ENCODE measurements at places on chromosomes 4 and X.

DNA sequence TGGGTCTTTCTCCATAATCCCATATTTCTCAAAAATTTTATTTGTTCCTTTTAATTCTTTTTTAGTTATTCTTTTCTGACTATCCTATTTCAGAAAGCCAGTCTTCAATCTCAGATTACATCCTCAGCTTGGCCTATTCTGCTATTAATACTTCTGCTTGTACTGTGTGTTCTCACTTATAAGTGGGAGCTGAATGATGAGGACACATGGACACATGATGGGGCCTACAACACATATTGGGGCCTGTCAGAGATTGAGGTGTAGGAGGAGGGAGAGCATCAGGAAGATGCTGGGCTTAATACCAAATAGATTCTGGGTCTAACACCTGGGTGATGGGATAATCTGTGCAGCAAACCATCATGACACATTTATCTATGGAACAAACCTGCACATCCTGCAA lies 82.3 kb downstream of the MAGEE1 start:
- no peak for DNase-seq

DNA sequence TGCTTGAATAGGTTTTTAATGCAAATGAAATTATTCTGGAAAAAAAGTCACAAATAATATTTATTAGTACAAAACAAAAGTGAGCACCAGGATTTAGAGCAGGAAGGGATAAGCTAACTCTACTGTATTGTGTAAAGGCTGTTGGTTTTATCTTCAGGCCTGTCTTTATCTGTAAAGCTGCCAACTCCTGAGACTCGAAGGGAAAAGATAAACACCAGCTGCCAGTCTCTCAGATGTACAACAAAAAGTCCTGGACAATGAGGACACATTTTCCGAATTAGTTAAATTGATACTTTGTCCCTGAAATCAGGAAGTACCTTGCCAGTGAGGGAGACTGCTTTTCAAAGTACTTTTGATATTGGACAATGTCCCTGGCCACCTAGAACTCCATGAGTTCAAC lies 8.8 kb downstream of the DDX60 start:
- no peak for DNase-seq

GRCh38 chr4:53055274-53055673 lies 193.2 kb downstream of the RASL11B start:
- no peak for DNase-seq

DNA sequence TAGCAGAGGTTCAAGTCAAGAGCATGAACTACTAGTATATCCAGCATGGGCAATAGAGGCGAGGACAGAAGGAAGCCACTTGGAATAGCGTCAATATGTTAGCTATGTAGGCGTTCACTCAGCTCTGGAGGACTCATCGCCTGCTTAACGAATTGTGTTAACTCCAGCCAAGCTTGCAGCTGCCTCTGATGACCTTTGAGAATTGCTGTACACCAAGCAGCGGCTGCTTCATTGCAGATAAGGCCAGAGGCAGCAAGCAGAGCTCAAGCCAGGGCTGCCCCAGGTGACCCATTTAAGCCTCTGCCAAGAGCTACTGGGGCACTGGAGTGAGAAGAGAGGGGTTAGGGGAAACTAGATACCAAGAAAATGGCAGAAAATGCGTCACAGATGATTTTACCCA lies 160.2 kb upstream of the IGFBP7 start:
- no peak for DNase-seq

DNA sequence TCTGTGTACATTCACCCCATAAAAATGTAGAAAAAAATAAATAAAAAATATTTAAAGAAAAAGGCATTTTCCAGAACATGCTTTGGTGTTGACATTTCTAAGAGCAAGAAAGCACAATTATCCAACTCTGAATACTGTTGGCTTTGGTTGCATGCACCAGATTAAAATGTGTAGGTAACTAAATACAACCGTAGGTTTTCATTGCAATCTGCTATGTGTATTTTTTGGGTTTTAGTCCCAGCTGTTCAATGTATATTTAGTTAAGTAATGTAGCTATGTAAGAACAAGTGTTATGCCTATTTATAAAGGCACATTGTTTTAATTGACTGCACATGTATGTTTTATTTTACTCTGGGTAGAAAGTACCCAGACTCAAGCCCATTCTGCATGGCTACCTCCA lies 108.1 kb upstream of the PAQR3 start:
- DNase-seq: no peak

- no peak for DNase-seq
Observed at GRCh38 chr4:129474698-129475097, 378.7 kb downstream of the C4orf33 start.

- DNase-seq: no peak
Observed at GRCh38 chrX:65688403-65688871, 21.0 kb downstream of the MSN start.

DNA sequence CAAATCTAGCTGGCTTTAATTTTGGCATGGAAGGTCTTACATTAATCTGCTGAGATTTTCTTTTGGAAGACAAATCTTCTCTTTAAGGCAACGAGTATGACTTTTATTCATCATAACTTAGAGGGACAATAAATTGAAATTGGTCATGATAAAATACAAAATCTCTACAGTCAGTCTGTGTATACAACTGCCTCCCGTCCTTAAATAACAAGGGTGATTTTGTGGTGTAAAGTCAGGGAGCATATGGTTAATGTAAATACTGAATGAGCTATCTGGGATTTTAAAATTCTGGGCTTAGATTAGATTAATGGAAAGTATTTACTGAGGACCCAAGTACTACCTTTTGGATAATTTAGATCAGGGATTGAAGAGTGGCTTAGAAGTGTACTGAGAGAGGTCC lies 328.4 kb upstream of the HAND2 start:
- no peak for DNase-seq

GRCh38 chr4:67700116-67700737 lies 728 bp downstream of the UBA6 start:
- no peak for DNase-seq

DNA sequence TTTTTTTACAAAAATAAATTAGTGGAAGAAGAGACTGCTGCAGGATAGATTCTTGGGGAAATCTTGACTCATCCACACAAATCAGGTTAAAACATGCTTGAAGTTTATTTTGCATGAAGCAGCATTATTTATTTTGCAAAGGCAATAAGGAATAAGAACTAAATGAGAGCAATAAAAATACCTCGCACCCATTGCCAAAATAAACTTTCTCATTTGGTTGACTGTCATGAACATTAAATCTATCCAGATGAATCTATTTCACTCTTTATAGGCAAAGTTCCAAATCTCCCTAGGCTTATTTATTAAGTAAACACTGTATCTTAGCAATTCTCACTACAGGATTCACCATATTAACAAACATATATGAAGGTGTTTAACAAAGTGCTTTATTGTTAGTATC lies 58.9 kb downstream of the HOPX start:
- no peak for DNase-seq

DNA sequence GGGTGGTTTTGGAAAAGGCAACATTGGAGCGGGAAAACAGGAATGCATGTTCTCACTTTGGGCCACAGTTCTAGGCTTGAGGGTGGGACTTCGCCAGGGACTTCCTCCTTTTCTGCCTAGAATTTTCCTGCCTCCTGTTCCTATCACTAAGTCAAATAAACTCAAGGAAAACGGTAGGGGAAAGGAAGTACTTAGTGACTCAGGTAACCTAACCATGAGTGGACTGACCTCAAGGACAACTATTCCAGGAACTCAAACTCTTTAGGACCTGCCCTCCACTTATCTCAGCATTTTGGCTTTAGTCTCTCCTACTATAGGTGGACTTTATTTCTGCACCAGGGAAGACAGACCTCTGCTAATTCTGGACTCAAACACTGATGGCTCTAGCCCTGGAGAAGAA lies 281.7 kb downstream of the ZNF674 start:
- DNase-seq: no peak

DNA sequence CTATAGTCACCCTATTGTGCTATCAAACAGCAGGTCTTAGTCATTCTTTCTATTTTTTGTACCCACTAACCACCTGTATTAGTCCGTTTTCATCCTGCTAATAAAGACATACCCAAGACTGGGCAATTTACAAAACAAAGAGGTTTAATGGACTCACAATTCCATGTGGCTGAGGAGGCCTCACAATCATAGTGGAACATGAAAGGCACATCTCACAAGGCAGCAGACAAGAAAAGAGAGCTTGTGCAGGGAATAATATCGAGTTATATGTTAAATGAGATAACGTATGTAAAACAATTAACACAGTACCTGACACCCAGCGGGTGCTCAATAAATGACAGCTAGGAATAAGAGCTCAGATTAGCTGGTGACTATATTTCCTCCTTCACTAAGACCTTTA lies 88.1 kb upstream of the WDR44 start:
- DNase-seq: no peak

DNA sequence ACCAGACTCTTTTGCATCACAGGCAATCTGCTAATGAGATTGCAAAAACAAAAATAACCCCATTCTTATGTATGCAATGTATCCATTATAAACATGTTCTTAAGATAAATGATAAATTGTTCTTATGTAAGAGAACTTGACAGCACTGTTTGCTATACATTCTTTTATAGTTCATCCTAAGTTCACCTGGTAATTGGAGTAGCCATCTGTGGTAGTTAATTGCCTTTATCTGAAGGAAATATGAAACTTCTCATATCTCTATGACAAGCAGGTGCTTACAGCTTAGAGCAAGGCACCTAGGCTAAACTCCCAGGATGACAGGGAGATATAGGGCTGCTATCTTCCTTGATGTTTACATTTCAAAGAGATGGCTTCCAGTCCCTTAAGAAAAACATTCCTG lies 21.3 kb upstream of the CLCN5 start:
- no peak for DNase-seq

DNA sequence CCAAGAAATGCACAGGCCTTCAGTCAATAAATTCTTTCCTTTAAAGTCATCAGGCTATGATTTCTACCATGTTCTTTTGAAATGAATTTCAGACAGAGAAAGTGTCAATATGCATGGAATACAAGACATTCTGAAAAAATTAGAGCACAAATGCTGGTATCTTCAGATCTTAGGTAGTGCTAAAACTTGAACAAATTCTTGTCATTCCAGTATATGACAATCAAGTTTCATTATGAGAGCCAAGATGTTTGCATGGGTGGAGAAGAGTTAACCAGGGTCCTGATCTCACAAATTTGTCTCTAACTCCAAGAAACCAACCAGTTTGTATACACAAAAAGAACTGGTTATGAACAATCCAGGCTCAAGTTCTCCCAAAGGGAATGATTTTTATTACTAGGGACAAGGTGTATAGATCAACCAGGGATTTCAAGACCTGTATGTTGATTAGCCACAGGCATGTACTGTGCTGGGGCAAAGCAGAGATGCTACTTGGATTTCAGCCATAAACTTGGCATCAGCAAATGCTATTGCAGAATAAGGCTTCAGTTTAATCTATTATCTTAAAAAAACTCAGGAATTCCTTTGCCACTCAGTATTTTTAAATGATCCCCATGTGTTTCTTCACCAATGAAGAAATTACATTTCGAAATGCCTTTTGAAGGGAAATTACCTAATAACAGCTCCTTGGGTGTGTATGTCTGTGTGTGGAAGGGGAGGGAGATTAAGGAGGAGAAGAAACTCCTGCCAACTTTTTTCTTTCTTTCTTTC lies 69.7 kb downstream of the FANCB start:
- no peak for DNase-seq

DNA sequence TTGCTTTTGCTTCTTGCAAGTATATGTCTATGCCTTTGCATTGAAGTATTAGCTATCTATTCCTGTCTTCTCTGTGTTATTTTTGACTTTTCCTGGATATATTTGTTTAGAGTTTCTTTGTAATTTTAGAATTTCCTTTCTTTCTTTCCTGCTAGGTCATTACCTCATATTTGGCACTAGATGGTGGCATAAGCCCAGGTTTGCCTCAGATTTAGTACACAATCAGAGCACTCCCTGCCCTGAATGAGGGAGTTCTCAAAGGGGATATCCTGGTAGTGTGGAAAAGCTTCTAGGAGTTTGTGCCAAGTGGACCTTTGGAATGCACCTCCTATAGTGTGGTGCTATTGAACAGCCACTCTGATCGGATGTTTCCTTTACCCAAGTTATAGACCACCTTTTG lies 181.6 kb downstream of the UGT8 start:
- peak; percentile 68 for DNase-seq

DNA sequence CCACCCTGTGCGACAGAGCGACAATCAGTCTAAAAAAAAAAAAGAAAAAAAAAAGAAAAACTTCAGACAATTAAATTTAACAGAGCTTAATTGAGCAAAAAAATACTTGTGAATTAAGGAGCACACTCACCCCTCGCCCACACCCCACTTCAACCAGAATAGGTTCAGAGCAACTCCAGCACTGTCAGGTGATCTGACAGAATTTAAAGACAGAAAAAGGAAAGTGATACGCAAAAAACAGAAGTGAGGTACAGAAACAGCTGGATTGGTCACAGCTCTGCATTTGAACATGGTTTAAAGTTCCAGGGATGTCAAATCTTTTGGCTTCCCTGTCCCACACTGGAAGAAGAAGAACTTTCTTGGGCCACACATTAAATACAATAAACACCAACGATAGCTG lies 174.4 kb downstream of the PDGFC start:
- DNase-seq: no peak

DNA sequence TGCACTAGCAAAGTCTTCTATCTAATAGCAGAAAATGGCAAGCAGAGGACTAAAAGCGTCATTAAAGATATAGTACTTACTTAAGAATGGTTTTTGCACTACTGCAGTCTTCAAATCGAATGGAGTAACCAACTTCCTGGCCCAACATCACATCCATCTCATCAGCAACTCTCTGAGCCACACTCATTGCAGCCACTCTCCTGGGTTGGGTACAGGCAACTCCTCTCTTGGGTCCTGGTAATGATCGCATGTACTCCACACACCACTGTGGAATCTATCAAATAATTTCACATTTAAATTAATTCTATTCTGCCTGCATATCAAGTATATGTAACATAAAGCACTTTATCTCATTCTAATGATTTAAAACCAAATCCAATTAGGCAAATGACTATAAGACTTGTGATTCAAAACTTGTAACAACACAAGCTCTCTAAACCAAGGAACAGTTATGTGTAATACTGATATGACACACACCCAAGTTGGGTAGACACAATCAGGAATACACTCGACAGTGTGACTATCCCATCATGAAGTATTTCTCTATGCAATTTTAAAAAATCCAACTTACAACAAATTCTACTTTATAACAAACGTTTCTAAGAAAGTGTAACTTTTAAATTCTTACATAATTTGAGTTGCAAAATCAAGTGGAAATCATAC lies 13.6 kb downstream of the DHX15 start:
- no peak for DNase-seq

DNA sequence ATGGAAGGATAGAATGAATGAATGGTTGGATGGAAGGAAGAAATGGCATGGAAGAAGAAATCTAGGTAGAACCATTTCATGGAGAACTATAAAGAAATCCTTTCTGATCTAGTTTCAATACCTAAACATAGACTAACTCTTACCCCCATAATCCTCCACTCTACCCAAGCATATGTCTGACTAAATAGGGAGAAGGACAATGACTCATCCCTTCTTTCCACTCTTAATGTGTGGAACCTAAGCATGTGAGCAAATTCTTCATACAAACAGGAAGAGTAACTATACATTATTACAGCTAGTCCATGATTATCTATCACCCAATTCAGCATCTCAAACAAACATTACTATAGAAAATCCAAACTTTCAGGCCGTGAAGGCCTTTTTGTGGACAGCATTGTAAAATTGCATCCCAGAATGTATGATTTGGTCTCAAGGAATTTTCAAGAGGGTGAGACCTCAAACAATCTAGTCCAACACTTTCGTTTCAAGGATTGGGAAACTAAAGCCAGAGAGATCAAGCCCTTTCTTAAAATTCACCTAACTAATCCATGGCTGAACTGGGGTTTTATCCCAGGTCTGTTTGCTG lies 11.2 kb downstream of the C1QTNF7 start:
- no peak for DNase-seq

GRCh38 chr4:114658179-114658578 lies 59.6 kb downstream of the UGT8 start:
- no peak for DNase-seq

- no peak for DNase-seq
Observed at GRCh38 chr4:139753686-139754085, 88.1 kb downstream of the MGST2 start.

All from neural progenitor cell (in vitro differentiated cells).